ENCODE measurements at places on chromosomes 7 and 10.

- DNase-seq = no peak
Observed at GRCh38 chr10:6247041-6247712, 44.4 kb downstream of the PFKFB3 start.

DNA sequence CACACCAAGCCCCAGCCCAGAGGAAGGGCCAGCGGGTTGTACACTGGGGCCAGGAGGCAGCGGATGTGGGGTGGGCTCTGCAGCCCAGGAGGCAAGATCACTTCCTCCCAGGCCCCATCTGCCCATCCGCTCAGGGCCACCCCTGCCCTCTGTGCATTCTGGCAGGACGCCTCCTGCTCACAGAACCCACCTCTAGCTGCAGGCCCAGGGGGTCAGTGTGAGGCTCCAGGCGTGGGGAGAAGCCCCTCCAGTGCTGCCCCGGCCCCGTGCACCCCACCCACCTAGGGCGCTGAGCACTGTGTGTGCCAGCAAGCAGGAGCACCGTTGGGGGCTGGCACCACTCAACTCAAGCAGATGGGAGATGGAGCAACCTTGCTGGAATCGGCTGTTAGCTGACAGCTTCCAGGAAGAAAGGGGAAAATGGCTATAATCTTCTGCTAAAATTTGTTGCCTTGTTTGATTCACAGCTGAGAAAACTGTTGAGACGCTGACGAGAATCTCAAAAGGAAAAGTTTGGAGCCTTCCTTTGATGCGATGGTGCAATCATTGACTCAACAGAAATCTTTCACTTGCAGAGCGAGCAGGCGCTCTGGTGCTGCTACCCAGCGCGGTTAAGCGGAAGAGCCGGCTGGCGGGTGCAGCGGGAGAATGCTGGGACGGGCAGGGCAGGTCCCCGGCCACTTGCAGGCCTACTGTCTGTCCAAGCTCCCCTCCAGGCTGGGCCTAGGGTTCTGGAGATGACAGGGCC is 276.1 kb downstream of the ELFN1 start:
- no peak for DNase-seq

- no peak for DNase-seq
Observed at GRCh38 chr7:120276720-120277119, 3.7 kb downstream of the KCND2 start.

- DNase-seq = no peak
Observed at GRCh38 chr7:30070052-30070451, 41.8 kb downstream of the PLEKHA8 start.

- DNase-seq = no peak
Observed at GRCh38 chr7:22476824-22477223, 23.2 kb downstream of the STEAP1B start.

GRCh38 chr10:86450806-86451603 is 70.6 kb downstream of the WAPL start:
- no peak for DNase-seq

- DNase-seq = peak; percentile 30
Observed at GRCh38 chr7:3092468-3092867, 48.8 kb upstream of the CARD11 start.

GRCh38 chr7:14085901-14086300 is 96.4 kb upstream of the ETV1 start:
- no peak for DNase-seq

DNA sequence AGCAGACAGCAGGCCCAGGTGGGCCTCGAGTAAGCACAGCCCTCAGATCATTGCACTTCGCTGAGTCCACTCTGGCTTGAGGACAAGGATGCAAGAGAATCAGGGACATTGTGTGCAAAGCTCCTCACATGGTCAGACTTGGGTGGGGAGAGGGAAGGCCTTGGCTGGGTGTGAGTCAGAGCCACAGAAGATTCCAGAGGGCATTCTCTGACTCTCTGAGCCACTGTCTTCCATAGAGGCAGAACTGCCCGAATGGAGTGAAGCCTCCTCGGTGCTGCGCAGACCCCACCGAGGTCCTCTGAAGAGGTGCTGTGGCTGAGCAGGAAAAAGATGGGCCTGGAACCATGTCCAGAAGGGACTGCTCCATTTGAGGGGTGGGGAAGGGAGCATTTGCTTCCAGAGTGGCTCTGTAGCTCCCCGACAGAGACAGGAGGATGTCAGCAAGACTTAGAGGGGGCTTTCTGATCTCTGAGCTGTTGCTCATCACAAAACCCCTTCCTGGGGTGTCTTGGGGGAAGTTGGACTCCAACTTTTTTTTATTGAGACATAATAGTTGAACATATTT is 120.8 kb downstream of the PTPN20 start:
- no peak for DNase-seq

DNA sequence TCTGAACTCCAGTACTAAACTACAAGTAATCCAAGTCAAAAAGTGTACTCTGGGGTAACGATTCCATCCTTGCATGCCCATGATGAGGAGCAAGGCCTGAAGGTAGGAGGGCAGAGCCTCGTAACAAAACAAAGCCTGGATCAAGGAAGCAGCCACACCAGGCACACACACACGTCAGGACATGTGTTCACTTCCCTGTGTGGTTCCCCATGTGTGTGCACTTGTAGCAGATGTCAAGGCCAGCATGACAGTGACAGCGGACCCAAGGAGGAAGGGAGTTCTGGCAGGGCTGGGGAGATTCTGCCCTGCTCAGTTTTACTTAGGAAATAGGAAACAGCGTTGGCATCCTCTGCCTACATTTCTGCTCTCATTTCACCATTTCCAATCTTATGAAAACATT is 92.8 kb downstream of the ALOX5 start:
- no peak for DNase-seq

DNA sequence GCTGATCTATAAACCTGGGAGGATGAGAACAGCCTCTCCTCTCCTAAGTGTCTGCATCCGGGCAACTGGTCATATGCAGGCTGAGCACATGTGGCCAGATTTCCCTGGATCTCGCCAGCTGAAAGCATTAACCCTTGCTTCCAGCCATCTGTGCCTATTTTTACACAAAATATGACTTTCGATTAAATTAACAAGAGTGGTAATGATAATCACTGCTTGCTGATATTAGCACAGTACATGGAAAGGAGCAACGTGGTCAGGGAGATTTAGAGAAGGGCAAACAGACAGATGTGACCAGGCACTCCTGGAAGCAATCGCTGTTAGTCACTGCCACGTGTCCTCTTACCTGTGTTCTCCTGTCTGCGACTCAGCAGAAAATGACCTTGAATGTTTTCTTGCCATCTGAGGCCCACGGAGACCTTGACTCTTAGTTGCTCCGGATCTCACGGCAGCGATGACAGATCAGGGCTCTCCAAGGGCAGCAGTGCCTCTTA is 59.5 kb upstream of the NPTX2 start:
- DNase-seq = no peak

- DNase-seq = no peak
Observed at GRCh38 chr7:47814905-47815613, 133.2 kb downstream of the PKD1L1 start.

GRCh38 chr7:83065714-83066113 is 97.0 kb downstream of the PCLO start:
- DNase-seq = no peak

- DNase-seq = no peak
Observed at GRCh38 chr10:86224354-86225102, 142.1 kb downstream of the GRID1 start.

GRCh38 chr7:30238721-30239441 is 45.5 kb upstream of the ZNRF2 start:
- no peak for DNase-seq

DNA sequence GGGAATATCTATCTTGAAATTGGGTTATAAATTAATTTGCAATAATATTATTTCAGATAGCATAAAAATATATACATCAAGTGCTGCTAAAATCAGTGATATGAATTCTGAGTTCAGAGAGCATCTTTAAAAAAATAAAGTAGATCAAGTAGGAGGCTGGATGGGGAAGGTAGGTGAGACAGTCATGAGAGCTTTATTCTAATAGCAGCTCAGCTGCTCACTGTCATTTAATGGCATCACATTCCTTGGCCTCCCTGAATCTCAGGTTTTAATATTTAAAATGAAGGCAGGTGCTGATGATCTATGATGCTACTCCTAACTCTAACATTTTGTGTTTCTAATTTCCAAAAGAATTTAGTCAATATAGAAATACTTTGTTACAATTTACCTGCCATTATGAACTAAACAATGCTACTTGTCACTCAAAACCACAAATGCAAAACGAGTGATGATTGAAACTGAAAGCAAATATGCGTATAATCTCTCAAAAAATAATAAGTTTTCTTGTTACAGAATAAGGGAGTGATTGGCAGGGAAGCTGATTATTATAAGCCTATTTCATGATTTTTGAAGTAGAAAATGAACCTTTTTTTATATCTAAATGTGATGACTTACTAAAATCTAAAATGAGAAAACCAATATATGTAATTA is 147.6 kb upstream of the CSTF2T start:
- no peak for DNase-seq

GRCh38 chr10:72455889-72456595 is 101.3 kb upstream of the DNAJB12 start:
- no peak for DNase-seq

DNA sequence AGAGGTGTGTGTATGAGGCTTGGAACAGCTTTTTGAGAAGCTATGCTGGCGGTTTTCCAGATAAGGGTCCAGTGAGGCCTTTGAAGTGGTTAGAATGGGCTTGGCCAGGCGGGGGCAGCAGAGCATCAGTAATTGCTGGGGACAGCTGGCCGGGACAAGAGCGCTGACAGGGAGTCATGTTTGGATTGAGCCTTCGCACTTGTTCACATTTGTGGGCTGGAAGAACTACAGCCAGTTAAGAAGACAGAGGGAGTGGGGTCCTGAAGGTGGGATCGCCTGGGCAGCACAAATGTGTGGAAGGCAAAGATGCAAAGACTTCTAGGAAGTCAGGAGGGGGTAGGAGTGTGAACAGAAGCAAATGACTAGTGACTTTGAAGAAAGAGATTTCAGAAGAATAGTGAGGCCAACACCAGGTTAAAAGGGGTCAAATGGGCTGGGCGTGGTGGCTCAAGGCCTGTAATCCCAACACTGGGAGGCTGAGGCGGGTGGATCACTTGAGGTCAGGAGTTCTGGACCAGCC is 12.7 kb upstream of the SDHAF3 start:
- DNase-seq = peak; percentile 53

GRCh38 chr7:1639532-1640175 is 30.4 kb upstream of the ELFN1 start:
- DNase-seq = no peak

DNA sequence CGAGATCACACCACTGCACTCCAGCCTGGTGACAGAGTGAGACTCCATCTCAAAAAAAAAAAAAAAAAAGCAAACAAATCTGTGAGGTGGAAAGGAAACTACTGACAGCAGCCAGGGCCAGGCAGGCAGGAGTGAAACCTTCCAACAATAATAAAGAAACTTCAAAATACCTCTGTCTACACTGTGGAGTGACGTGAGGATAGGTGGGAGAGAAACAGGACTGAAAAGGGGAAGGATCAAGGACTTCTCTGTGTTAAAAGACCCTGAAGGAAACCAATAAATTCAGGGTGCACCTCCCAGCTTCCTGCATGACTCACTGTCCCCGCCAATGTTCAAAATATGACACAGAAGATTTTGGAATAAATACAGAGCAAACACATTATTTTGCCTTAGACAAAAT is 82.9 kb downstream of the KIAA1549 start:
- DNase-seq = no peak

- no peak for DNase-seq
Observed at GRCh38 chr7:68478326-68478725, 1119.9 kb upstream of the AUTS2 start.

DNA sequence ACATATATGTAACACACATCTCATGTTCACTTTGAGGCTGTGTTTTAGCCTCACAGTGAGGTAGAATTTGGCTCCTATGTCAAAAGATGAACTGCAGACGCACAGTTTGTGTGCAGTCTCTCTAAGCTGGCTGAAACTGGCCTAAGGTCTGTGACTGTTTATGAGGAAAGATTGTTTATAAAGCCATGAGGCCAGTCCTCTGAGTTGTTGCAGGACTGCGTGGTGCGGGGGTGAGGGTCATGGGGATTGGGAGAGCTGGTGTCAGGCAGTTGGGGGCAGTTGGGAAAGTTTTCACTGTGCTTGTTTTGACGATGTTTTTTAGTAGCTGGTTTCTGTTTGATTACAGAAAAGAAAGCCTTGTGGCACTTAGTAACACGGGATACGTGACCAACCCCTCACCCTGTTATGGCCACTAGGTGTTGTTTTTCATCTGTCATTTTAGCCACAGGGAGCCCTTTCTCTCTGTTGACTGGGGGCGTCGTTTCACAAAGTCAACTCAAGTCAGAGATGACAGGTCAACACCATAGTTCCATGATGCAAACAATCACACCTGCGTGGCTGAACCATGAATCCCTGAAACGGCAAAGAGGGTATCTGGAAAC is 310.9 kb downstream of the CCDC3 start:
- no peak for DNase-seq

DNA sequence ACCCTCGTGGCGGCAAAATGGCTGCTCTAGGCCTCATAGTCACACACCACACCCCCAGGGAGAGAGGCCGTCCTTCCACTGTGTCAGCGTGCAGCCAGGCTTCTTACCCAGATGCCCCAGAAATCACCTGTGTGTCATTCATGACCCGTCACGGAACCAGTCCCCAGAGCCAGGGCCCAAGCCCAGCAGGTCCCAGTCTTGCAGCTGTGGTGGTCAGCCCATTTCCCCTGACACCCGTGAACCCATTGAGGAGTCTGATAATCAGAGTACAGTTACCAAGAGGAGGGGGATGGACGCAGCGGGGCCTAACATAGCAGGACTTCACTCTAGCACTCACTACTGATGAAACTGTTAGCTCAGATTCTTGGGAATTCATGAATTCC is 112.1 kb downstream of the ACTR3B start:
- no peak for DNase-seq

DNA sequence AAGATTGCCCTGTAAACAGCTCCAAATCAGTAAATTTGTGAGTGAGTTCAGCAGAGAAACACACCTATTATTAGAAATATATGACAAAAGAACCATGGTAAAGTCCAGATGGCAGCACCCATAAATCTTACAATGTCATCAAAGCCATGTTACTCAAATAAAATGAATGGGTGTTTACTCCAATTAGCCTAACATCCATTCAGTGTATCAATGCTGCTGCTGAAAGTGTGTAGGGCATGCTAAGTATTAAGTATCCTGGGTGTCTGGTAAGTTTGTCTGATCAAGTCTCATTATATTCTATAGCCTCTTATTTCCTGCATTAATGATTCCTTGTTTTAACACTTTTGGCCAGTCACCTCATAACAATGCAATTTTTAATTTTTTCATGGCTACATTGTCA is 185.5 kb upstream of the STEAP4 start:
- DNase-seq = no peak

DNA sequence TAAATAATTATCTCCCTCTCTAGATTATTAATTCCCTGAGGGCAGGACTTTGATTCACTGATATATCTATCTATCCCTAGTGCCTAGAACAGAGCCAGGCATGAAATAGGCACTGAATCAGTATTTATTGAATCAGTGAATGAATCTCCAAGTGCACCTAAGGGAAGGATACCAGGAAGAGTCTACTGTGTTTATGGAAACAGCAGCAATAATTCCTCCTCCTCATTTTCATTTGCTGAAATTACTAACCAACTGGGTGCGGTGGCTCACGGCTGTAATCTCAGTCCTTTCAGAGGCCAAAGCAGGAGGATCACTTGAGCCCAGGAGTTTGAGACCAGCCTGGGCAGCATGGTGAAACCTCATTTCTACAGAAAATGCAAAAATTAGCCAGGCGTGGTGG is 161.2 kb downstream of the TCF7L2 start:
- no peak for DNase-seq

- no peak for DNase-seq
Observed at GRCh38 chr10:80414142-80414895, 6.0 kb downstream of the PRXL2A start.
